ENCODE measurements at places on chromosomes 7 and 10.
A peak's percentile ranks its signal among the peaks of the same experiment; 100 is the strongest.

DNA sequence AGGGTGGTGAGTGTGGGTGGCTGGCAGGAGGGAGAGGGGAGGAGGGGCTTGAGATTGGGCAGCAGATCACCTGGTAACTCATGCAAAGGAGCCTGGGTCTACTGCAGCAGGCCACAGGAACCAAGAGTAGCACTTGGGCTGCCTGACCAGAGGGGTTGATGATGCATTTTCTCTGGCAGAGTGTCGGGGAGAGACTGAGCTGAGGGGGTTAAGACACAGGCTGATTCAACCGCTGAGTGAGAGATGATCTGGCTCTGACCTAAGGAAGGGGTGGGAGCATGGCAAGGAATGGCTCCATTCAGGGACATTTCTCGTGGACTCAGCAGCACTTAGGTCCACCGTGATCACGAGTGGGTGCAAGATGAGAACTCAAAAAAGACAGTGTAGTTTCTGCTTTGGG is 115.5 kb upstream of the STK17A start:
- DNase-seq, result no peak

GRCh38 chr10:100520811-100521210 is 1.1 kb upstream of the SEC31B start:
- DNase-seq, result no peak

DNA sequence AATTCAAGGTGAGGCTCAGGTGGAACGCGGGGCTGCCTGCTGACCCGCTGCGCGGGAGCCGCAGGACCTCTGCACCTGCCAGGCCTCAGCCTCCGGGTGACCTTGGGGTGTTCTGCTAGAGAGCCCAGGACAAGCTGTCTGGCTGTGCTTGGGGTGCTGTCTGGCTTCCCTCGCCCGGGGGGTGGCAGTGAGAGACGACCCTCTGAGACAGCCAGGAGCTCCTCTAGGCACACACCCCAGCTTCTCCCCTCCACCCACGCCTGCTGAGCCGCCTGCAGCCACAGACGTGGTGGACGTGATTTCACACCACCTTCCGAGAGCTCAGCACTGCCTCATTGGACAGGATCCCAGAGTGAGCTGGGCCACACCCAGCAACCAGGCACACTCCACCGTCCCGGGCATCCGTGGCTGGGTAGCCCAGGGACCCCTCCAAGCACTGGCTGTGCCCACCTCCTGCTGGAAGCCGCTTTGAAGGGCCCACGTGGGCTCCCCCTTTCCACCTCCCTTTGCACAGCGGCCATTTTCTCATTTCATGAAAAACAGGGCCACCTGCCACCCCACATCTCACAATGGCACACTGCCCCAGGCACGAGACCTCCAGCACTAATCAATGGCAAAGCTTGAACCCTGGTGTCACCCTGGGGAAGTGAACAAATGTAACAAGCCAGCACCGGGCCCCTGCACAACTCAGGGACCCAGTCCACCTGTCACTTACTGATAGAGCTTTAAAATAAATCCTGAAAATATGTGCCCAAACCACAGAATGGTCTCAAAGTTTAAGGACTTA is 35.0 kb downstream of the ZFAND2A start:
- DNase-seq, result no peak

DNA sequence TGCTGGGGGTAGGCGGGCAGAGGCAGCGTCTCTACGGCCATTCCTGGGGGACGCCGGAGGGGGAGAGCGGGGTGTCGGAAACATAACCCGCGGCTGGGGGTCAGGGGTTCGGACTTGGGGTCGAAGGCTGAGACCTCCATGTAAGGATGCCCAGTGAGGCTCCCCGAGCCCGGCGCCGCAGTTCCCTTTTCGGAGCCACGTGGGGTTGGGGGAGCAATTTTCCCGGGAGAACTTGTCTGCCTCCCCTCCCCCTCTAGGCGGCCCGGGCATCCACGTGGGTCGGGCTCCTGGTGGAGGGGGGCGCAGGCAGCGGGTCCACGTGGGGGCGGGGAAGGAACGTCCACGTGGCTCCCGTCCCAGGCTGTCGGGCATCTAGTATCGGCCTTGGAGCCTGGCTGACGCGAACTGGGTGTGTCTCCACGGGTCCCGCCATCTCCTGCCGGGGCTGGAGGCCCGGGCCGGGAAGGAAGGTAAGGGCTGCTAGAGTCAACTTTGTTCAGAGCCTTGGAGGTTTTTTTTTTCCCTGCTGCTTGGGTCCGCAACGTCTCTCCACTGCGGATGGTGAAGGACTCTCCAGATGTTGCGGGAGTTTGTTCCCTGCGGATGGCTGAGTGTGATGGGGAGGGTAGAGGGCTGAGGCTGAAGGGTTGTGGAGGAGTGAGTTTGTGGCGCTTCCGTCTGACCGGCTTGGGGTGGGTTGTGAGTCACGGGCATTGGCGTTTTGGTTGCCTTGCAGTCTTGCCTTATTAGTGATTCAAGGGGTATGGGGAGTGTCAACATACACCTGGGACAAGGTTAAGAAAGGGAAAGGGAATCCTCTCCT is 744 bp downstream of the PPRC1 start:
- DNase-seq, result peak; percentile 69

Measured in GM12892 (cell line).